ENCODE measurements at places on chromosomes 11 and 22. TPM values are rescaled to one million over a fixed set of nuclear protein-coding genes. Genes with fewer than 3 reads are reported as not detected.

DNA sequence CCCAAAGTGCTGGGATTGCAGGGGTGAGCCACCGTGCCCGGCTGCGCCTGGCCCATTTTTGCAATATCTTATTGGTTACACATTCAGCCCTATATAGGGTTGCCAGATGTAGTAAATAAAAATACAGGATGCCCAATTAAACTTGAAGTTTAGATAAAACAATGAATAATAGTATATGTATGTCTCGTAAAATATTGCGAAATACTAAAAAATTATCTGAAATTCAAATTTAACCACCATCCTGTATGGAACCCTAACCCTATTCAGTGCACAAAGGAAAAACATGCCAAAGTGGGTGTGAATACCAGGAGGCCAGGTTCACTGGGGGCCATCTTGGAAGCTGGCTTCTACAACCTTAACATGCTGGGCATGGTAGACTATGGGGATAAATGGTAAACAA is 5.2 kb upstream of the TFIP11 start:
- DNase-seq = no peak

- DNase-seq = no peak
Measured at GRCh38 chr11:95496901-95497300, 265.9 kb upstream of the SESN3 start.

DNA sequence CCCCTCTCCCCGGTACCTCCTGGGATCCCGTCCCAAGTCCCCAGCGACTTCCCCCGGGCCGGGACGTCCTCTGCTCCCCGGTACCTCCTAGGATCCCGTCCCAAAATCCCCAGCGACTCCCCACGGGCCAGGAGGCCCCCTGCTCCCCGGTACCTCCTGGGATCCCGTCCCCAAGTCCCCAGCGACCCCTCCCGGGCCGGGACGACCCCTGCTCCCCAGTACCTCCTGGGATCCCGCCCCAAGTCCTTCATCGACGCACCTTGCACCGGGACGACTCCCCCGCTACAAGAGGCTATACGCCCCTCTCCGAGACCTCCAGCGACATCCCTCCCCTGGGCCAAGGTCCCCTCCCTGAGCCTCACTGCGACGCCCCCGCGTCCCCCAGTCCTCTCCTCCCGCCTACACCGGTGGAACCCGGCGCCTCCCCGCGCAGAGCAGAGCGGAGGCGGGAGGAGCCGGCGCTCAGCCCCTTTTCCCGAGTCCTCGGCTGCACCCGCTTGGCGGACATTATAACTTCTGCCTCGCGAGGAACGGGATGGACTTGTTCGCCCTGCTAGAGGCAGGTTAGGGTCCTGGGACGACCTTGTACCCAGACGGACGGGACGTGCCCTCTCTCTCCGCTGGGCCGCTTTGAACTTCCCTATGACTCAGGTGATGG is 912 bp downstream of the KREMEN1 start:
- no peak for DNase-seq

- no peak for DNase-seq
Measured at GRCh38 chr11:84581083-84581482, 1046.1 kb downstream of the DLG2 start.

GRCh38 chr22:31943206-31943977 is 943 bp upstream of the YWHAH start:
- DNase-seq = no peak

GRCh38 chr11:64057890-64058289 is 22.2 kb downstream of the FLRT1 start:
- no peak for DNase-seq

The DRG1 gene
- total RNA-seq = 60.6 TPM
